Lung microvascular endothelial cell (primary cell): ENCODE measurements at places on chromosomes 12 and 14. TPM values are rescaled to one million over a fixed set of nuclear protein-coding genes. Genes with fewer than 3 reads are reported as not detected.

The MAP3K9 gene
- total RNA-seq, result under 0.01 TPM in 2 replicates

The ACVRL1 gene
- 293 and 393 TPM in 2 replicates for total RNA-seq

The OAS2 gene
- total RNA-seq, result 0.60 and 3.3 TPM in 2 replicates

The SOX5 gene
- under 0.01 TPM in 1 of 2 replicates, not detected in the other for total RNA-seq

The SPRYD3 gene
- 8.9 and 12.9 TPM in 2 replicates for total RNA-seq

The MIP gene
- total RNA-seq, result under 0.01 and 0.40 TPM in 2 replicates

The CHURC1 gene
- 31.2 and 37.1 TPM in 2 replicates for total RNA-seq

The P3H3 gene
- 12.9 and 25.7 TPM in 2 replicates for total RNA-seq

The EID3 gene
- total RNA-seq, result 1.5 and 2.4 TPM in 2 replicates

The NPFF gene
- not detected in 2 replicates for total RNA-seq

The CLEC1A gene
- total RNA-seq, result 12.5 and 14.4 TPM in 2 replicates

The CLEC4C gene
- total RNA-seq, result not detected in 2 replicates

The CTDSP2 gene
- total RNA-seq, result 47.9 and 62.3 TPM in 2 replicates

- DNase-seq, result no peak
Measured at GRCh38 chr14:70847406-70848090, 38.2 kb upstream of the MAP3K9 start.

DNA sequence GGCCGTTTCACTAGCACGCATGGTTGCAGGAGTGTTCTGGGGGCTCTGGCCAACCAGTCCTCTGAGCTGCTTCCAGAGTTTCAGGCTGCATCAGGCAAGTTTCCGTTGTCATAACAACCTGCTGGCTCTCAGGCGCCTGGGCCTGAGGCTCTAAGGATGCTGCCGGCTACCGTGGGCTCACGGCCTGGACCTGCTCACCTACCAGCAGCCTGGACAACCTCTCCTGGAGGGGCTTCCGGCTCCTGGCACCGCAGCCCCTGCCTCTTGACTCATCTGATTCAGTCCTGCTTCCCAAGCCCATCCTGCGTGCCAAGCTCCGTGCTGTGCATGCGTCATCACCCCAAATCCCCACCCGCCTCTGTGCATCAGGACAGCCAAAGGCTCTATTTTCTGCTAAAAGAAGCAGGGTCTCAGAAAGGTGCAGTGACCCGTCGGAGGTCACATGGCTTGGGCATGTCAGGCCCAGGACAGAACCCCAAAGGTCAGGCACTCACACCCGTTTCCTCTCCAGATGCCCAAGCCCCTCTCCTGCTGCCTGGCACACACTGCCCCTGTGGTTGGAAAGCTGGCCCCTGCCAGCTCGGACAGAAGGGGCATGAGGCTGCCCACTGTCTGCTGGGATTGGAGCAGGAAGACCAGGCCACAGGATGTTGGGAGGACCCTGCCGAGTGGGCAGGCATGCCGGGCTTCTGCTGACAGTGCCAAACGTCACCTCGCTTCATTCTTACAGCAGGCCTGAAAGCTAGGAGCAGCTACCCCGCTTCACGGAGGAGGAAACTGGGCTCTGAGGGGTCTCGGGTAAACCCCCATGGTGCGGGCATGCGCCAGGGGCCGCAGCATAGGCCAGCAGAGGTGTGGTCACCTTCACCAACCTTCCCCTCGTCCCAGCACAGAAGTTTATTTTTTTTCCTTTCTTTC, 5.7 kb downstream of the BEGAIN start:
- DNase-seq, result no peak

- no peak for DNase-seq
Measured at GRCh38 chr12:3249081-3249800, 172.1 kb downstream of the TSPAN9 start.

- DNase-seq, result no peak
Measured at GRCh38 chr14:89429199-89430181, 12.5 kb upstream of the FOXN3 start.

- no peak for DNase-seq
Measured at GRCh38 chr12:12070674-12071656, at the start of gene BCL2L14. TSS of gene BCL2L14 (plus strand) at chr12:12070939. CDS start at chr12:12079306, 8,367 bp downstream.

DNA sequence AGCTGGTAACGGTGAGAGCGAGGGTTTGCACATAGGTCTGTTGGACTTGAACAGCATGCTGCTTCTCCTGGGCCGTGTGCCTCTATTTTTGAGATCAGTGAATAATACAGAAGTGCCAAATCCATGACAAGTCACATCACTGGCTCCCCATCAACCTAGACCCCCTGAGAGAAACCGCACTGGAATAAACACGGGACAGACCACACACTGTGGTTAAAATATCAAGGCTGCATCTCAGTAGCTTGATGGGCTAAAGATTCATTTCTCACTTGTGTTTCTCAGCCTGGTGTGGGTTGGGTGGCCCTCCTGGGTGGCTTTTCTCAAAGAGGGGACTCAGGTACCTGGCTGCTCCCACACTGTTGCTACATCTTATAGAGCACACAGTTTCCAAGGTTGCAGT, 191.0 kb downstream of the DICER1 start:
- no peak for DNase-seq

- DNase-seq, result peak; percentile 31
Measured at GRCh38 chr12:48965298-48965838, 6.2 kb downstream of the WNT10B start.

DNA sequence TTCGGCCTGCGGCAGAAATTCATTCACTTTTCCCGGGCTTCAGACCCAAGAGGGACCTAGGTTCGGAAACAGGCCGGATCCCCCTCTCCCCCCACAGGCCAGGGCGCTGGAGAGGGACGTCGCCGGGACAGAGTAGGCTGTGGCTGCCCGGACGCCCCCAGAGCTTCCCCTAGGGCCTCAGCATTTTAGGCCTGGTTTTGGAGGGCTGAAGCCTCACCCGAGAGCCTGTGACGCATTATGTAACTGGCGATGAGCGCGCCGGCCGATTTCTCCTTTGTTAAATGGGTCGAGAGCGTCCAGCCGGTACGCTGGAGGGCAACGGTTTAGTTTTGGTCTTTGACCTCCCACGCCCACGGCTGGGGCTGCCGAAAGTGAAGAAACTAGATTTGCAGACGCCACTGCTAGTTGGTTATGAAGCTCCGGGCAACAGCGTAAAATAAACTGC, 657 bp downstream of the PEBP1 start:
- peak; percentile 60 for DNase-seq

GRCh38 chr14:92121207-92121669, 268 bp downstream of the NDUFB1 start:
- peak; percentile 51 for DNase-seq

DNA sequence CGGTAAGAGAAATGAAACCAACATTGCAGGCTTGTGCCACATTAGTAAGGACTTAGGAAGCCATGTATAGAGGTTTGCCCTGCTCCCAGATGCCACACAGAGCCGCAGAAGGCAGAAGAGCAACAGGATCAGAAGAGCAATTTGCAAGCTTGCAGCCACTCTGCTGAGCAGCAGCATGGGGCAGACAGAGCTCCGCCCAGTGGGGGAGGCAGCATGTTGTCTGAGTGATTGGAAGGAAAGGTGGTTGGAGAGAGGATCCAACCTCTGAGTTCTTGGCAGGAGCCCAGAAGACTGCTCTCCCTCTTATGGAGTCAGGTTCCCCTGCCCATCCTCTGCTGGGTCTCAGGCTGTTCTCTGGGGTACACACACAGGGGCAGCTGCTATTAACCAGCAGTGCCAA, 2.3 kb upstream of the KRT6A start:
- DNase-seq, result no peak

GRCh38 chr14:26794731-26795130, 196.9 kb upstream of the NOVA1 start:
- peak; percentile 31 for DNase-seq

DNA sequence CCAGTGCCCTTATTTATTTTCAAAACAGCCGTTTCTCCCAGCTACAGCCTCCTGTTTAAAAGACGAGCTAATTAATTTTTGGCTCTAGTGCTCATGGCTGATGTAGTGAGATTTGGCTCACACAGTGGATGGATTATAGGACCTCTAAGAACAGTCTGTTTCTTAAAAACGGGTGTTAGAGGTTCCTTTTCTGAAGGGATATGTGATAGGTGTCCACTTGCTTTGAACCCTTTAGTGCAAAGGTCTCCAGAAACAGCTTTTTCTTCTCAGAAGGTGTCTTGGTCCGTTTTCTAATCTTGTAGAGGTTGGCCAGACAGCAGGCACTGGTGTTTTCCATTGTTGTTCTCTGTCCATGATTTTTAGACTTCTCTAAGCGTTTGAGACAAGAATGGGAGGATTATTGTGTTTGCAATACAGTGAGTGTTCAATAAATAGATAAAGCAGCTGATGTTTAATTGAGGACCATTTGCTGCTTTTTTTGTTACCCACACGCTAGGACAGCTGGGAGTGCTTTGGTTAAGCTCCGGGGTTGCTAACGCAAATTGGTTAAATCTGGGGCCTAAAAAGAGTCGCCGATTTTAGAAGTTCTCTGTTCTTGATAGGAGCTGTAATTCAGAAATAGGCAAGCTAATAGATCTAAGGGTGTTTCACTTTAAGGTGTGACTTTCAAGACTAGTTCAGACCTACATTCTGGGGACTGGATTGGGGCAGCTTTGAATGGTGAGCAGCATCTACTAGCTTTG, 1.0 kb downstream of the BORCS5 start:
- DNase-seq, result no peak

DNA sequence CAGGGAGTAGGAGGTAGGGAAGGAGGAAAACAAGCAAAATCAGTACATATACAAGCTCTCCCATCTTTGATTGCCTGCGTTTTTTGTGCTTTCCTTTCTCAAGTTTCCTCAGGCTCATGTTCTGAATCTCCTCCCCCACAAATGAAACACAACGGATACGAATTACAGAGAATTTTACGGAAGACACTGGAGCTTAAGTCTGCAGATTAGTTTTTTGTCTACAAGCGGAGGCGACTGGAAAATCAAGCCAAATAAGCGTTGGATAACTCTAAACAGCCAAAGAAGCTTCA, 612 bp downstream of the WBP11 start:
- DNase-seq, result no peak

DNA sequence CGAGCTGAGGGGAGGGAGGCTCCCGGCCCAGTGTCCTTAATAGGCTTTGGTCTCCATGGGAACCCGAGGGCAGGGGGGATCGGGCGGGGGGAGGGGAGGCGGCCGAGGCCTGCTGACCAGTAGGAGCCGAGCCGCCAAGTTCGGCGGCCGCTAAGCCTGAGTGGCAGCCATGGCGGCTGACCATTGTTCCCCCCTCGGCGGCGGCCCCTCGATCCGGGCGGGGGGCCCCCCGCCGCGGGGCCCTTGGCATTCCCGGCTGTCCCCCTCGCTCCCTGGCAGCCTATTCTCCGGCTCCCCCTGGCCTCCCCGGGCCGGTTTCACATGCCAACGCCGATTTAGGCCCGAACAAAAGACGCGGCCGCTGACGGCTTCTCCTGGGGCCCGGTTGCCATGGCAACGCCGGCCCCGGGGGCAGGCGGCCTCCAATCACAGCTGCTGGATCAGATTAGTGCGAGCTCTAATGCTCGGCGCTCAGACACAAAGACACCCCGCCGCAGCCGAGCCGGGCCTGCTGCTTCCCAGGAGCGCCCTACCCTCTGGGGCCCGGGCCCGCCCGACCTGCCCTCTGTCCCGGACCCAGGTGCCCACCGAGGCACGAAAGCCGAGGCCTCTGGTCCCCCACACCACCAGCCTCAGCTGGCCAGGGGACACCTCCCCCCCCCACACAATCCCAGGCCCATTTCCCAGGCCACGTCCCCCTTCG, 7.3 kb downstream of the MSI1 start:
- peak; percentile 45 for DNase-seq

- DNase-seq, result no peak
Measured at GRCh38 chr14:33992274-33993007, 41.6 kb upstream of the EGLN3 start.

- no peak for DNase-seq
Measured at GRCh38 chr12:121810833-121811433, 7.1 kb downstream of the SETD1B start.

DNA sequence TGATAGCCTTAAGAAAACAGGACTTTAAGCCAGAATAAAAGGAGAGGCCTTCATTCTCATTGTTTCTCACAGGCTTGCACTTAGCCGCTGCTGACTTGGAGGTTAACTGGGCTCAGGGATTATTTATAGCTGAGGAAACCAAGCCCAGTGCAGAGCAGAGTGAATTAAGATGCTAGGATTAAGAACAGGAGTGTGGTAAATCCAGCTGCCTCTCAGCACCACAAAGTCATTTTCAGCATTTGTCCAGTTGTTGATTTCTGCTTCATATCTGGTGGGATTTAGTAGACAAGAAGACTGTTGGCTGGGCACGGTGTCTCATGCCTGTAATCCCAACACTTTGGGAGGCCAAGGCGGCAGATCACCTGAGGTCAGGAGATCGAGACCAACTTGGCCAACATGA, 14.3 kb upstream of the KRT73 start:
- DNase-seq, result no peak

- no peak for DNase-seq
Measured at GRCh38 chr12:118548887-118549509, 172.6 kb downstream of the SUDS3 start.
